ENCODE measurements at places on chromosomes 13 and 19. TPM values are rescaled to one million over a fixed set of nuclear protein-coding genes. Genes with fewer than 3 reads are reported as not detected.

The CASP14 gene
- polyA plus RNA-seq = not detected

- DNase-seq = no peak
Measured at GRCh38 chr13:39565036-39565949, 37.7 kb downstream of the LHFPL6 start.

- no peak for DNase-seq
Measured at GRCh38 chr13:20901668-20902437, 693 bp downstream of the XPO4 start.

DNA sequence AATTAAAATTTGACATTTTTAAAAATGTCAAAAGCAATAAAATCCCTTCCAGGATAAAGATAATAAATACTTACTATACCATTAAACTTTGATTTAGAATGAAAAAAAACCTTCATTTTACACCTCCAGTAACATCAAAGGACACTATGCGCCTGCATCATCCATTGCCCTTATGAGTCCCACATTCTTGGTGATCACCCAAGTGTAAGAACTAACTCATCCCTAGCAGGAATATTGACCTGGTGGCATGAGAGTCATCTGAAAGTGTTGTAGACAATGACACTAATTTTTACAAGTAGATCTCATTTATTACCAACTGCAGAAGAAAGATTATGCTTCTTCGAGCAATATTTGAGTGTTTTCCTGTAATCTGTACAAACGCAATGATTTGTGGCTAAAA lies 1128.9 kb downstream of the EFNB2 start:
- DNase-seq = no peak

- DNase-seq = no peak
Measured at GRCh38 chr19:36152352-36153091, at the start of gene COX7A1. Gene COX7A1 (minus strand): TSS chr19:36152447. CDS start chr19:36152407, 40 bp downstream.
